Osteocyte (in vitro differentiated cells): ENCODE measurements at places on chromosomes 3 and 15. TPM values are rescaled to one million over a fixed set of nuclear protein-coding genes. Genes with fewer than 3 reads are reported as not detected.

Gene RTP3
- not detected in 2 replicates for total RNA-seq

DNA sequence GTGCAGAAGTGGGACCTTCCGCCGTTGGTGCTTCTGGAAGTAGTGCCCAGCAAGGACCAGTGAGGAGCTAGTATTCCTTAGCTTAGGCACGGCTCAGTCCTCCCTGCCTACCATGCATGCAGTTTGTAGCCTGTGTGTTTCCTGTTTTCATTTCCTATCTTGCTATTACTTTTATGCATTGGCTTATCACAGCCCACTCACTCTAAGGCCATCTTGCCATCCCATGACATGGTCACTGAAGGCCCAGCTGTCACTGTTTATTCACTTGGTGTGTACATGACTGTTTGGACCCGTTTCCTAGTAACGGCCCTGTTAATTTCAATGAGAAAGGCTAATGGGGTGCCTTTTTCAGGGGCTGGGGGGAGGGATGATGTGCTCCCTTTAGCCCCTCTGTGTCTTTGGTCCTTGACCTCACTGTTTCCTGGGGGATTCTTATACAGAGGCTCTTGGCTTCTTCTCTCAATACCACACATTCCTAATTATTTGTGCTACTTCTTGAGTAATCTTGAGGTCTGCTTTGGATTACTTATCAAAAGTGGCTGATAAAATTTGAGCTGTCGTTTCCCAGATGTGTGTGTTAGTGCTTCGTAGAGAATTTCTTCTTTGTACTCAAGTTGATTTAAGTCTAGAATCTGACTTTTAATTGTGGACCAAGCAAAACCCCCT, 24.5 kb upstream of the TRAK1 start:
- H3K27ac ChIP-seq, result peak overlapping the region; percentile 99
- H3K27me3 ChIP-seq, result no peaks in the 10 kb centered on the region
- peak overlapping the region; percentile 55 for H3K4me3 ChIP-seq
- H3K36me3 ChIP-seq, result no peaks in the 10 kb centered on the region

GRCh38 chr3:81788044-81788443, 26.6 kb upstream of the GBE1 start:
- H3K36me3 ChIP-seq, result no peaks in the 10 kb centered on the region
- DNase-seq, result no peak
- H3K4me3 ChIP-seq, result no peak overlapping the region
- H3K27ac ChIP-seq, result no peak overlapping the region

DNA sequence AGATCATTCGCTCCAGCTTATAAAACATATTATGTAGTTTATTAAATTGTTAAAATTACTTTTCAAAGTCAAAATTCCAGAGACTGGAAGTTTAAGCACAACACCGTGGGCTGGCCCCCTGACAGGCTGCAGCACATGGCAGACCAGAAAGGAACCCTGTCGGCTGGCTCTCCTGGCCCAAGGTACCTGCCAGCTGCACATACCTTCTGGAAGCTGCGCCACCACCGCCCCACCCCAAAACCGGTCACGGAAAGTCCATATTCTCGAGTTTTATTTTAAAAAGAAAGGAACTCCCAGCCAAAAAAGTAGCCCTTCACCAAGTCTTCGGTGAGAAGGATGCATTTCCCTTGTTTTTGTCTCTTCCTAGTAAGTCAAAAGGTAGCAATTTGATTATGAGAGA, 94.6 kb downstream of the FOXP1 start:
- peak overlapping the region; percentile 14 for H3K27ac ChIP-seq
- H3K4me3 ChIP-seq, result no peak overlapping the region
- H3K4me1 ChIP-seq, result peaks cover 24% of the 10 kb centered on the region

- peaks cover 10% of the 10 kb centered on the region for H3K36me3 ChIP-seq
- peak overlapping the region; percentile 63 for H3K27ac ChIP-seq
- H3K4me1 ChIP-seq, result peaks cover 22% of the 10 kb centered on the region
- no peak for DNase-seq
- H3K27me3 ChIP-seq, result no peaks in the 10 kb centered on the region
Observed at GRCh38 chr3:49415931-49416601, 3.8 kb downstream of the TCTA start.

DNA sequence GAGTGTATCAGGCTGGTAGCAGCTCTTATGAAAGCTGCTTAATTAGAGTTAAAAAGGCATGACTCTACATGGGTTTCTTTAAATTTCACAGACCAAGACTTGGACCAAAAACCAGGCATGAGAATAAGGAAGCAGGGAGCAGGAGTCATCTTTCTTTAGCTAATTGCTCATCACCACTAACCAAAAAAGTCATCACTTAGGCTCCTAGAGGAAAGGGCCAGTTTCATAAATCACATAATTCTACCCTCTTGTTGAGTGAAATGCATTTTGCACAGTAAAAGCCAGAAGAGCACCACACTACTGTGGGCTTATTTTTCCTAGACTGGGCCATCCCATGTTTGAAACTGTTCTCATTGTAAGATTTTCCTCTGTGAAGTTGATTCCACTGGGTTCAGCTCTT, 175.6 kb downstream of the GREM1 start:
- H3K4me3 ChIP-seq, result no peak overlapping the region
- H3K36me3 ChIP-seq, result peaks cover 9% of the 10 kb centered on the region
- H3K27ac ChIP-seq, result no peak overlapping the region
- H3K27me3 ChIP-seq, result no peaks in the 10 kb centered on the region
